ENCODE measurements at places on chromosomes 7 and 10.

GRCh38 chr7:11956991-11957390, 125.0 kb upstream of the THSD7A start:
- no peak for DNase-seq

- no peak for DNase-seq
Measured at GRCh38 chr7:953547-954327, 743 bp downstream of the ADAP1 start.

DNA sequence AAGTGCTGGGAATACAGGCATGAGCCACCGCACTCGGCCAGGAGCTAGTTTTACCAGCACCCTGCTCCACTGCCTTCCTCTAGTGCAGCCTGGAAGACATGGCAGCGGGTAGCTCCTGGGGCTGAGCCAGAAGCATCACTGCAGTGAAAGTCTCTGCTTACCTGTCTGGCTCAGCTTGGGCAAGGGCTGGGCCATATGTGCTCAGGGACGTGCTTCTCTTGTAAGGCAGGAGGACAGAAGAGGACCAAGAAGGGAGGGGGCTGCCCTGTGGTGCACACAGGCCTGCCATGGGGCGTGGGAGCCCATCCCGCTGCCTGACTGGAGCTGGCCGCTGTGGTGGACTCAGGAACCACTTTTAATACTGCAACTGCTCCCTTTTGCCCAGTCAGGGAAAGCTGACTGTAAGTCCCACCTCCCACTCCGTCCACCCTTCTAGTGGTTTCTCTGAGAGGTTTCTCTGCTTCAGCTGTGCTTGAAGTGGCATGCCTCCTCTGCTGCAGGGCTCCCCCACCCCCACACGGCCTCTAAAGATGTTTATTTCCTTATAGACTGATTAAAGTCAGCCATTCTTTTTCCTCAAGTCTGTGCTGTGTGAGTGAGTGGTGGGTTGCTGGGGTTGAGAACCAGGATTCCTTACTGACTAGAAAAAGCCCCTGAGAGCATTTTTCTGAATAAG, 25.3 kb upstream of the C10orf95 start:
- DNase-seq = no peak

- no peak for DNase-seq
Measured at GRCh38 chr10:99612167-99612831, 7.9 kb downstream of the SLC25A28 start.

GRCh38 chr7:8211725-8212096, 50.3 kb downstream of the ICA1 start:
- DNase-seq = no peak

DNA sequence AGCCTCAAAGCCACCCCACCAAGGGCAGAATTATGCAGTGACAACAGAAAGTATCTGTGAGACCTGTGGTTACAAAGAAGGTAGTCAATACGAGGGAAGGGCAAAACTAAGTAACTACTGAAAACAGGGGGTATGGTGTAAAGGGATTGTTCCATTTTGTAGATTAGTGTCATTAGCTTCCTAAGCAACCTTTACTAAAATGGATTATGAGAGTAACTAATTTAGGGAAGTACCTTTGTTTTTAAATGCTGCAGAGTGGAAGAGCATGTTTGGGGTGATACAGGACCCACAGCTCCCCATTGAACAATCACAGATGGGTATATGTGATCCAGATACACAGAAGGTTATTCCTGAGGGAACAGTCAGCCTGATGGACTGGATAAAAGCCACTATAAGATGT, 51.3 kb upstream of the TAC1 start:
- no peak for DNase-seq

DNA sequence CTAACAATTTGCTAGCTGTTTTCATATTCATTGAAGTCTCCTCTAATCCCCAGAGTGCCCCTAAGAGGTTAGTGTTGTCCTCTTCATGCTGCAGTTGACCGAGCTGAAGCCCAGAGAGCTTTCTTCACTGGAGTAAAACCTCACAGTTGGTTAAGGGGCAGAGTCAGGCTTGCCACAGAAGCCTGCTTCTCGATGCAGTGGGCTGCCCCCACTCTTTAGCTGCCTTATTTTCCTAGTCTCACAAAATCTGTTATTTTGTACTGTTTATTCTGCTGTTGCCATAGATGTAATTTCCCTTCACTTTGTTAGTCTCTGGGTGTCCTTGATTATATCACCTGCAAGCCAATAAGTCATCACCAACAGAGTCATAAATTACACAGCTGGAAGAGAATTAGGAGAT, 56.3 kb upstream of the ZPBP start:
- no peak for DNase-seq

DNA sequence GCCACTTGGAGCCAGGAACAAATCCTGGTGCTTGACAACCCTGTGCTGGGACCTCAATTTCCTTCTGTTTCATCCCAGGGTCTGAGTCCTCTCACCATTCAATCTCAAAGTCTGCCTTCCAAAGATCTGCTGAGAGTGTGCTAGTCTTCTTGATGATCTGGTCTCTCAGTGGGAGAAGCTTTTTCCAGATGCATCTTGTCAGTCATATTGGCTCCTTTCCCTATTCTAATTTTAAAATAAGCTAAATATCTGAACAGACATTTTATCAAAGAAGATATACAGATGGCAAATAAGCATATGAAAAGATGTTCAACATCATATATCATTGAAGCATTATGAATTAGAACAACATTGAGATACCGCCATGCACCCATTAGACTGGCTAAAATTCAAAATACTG, 469.3 kb downstream of the NEBL start:
- no peak for DNase-seq

- DNase-seq = no peak
Measured at GRCh38 chr7:117706210-117706609, 167.0 kb downstream of the CTTNBP2 start.

DNA sequence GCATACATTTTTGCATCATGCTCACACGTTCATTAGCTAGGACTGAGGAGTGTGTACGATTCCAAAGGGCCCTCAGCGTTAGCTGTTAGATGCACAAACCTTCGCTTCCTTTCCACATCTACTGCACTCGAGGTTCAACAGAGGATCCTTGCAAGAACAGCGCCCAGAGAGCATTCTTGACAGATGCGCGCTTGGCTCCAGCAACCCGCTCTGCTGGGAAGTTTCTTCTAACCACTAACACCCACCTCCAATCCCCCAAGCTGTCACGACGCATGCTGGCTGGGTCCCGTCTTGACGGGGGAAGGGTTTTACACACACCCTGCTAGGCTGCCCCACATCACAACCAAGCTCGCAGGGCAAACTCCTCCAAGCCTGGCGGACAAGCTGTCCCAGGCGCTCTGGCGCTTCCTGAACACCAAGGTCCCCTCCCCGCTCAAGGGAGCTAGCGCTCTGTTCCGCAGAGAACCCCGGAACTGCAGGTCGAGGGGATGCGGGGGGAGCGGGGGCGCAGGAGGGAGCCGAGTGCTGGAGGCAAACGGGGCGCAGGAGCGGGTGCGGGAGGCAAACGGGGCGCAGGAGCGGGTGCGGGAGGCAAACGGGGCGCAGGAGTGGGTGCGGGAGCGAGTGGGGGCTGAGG, 653 bp upstream of the ADRB1 start:
- no peak for DNase-seq

GRCh38 chr10:89156161-89156835, 50.8 kb downstream of the CH25H start:
- DNase-seq = no peak

- DNase-seq = no peak
Measured at GRCh38 chr7:107319724-107320228, 150.1 kb upstream of the GPR22 start.

- no peak for DNase-seq
Measured at GRCh38 chr10:108902619-108903285, 1020.6 kb downstream of the XPNPEP1 start.

GRCh38 chr7:19121977-19122588, 4.6 kb upstream of the TWIST1 start:
- no peak for DNase-seq

- no peak for DNase-seq
Measured at GRCh38 chr10:123044391-123044790, 35.6 kb downstream of the ACADSB start.

GRCh38 chr7:75988568-75989499, 5.6 kb downstream of the TMEM120A start:
- no peak for DNase-seq

- no peak for DNase-seq
Measured at GRCh38 chr10:125209591-125210355, 49.4 kb upstream of the CTBP2 start.

DNA sequence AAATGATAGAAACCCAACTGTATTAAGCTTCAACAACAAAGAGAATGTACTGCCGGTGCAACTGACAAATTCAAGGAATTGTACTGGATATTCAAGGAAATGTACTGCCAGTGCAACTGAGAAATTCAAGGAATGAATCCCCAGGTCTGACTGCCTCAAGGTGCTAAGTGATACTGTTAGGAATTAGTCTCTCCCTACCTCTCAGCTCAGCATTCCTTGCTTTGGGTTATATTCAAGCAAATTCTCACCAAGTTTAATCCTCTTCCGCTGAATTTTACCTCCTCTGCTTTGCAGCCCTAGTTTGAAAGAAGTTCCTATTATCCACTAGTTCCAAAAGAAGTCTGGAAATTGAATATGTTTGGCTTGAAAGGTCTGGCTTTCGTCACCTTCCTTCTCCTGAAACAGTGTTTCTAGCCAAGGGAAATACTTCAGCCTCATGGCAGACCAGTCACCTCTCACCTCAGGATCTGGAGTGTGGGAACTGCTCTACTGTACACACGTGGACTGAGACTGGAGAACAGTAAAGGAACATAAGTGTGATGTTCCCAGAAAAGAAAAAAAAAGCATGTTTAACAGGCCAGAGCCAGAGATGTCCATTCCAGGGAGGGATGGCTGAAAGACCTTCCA, 60.4 kb downstream of the SORCS1 start:
- no peak for DNase-seq

- no peak for DNase-seq
Measured at GRCh38 chr10:114083040-114083439, 39.4 kb downstream of the ADRB1 start.

GRCh38 chr10:132135053-132135872, 51.5 kb upstream of the DPYSL4 start:
- no peak for DNase-seq

DNA sequence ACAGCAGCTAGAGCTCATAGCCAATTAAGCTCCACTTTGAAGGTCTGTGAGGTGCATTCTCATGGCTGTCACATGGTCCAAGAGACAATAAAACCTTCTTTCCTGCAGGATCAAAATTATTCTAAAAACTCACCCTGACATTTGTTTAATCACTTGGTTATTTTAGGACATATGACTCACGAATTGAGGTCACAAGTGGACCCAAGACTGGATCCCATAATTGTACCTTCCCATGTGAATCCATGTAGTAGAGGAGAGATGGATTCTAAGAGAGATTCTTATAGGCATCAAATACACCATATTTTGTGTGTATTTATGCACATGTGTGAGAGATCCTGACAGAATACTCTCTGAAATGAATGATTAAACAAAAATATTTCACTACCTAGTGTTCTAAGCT, 18.1 kb downstream of the POLR1F start:
- no peak for DNase-seq

DNA sequence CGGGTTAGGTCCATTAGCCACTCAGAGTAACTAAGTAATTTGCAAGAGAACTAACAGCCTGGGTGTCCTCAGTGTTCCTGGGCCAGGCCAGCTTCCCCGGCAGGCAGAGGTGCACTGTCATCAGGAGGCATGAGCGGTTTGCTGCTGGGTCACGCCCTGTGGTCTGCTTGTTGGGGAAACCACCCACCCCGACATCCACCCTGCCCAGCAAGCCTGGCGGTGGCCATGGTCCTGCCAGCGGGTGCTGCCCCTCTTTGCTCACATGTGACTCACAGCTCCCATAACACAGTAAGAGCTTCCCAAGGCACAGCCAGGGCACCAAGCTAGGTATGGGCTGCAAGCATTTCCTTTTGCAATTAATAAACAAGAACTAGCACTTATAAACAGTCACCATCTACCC, 75.9 kb downstream of the RGS10 start:
- no peak for DNase-seq

- DNase-seq = no peak
Measured at GRCh38 chr7:79272066-79272669, 181.3 kb downstream of the MAGI2 start.

DNA sequence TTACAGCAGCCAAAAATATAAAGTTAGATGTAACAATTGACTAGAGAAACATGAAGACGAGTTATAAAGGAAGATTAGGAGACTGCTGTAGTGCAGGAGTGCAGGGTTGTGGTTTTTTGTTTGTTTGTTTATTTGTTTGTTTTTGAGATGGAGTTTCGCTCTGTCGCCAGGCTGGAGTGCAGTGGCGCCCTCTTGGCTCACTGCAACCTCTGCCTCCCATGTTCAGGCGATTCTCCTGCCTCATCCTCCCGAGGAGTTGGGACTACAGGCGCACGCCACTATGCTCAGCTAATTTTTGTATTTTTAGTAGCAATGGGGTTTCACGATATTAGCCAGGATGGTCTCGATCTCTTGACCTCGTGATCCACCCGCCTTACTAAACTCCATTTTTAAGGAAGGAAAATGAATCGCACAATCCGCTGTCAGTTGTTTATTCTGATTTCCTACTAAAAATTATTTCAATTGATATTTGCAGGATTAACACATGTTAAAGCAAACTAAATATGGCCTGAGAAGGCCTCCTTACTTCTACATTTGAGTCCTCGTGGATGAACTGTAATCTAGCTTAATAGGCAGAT, 233.3 kb downstream of the NSUN6 start:
- no peak for DNase-seq

DNA sequence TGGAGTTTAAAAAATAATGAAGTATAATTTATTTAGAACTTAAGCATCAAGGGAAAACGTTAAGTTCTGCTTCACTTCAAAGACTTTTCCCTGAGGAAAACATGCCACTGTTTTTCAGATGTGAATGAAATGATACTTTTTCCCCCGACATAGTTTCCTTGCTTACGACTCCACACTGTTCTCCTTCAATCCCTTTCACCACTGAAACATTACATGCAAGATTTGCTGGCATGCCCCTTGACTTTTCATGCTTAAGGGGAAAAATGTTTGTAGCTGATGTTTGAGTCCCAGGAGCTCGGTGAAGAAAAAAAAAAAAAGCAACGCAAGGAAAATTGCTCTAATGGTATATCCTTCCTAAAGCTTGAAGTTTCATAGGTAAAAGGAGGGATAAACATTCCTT, 10.0 kb downstream of the GLI3 start:
- no peak for DNase-seq

DNA sequence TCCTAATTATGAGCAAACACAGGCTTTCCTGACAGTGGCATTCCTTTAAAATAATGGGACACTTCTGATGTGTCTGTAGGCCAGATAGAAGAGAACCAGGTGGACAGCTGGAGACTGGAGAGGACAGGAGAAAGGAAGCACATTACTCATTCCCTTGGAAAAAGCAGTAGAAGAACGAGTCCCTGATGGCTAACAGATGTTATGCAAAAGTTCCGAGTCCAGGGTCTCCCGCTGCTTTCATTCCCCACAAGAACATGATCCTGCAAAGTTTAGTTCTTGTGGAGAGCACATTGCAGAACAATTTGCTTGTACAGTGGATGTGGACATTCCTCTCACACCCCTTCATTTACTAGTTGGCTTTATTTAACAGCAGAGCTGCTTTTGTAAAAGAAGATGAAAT, 137.6 kb downstream of the GPAM start:
- no peak for DNase-seq

- no peak for DNase-seq
Measured at GRCh38 chr10:53013201-53013810, 240.7 kb upstream of the MBL2 start.

- no peak for DNase-seq
Measured at GRCh38 chr7:113784316-113784715, 134.5 kb downstream of the PPP1R3A start.

- DNase-seq = no peak
Measured at GRCh38 chr7:4168541-4168940, 513.6 kb upstream of the FOXK1 start.
